ENCODE measurements at places on chromosomes 3 and 15.

DNA sequence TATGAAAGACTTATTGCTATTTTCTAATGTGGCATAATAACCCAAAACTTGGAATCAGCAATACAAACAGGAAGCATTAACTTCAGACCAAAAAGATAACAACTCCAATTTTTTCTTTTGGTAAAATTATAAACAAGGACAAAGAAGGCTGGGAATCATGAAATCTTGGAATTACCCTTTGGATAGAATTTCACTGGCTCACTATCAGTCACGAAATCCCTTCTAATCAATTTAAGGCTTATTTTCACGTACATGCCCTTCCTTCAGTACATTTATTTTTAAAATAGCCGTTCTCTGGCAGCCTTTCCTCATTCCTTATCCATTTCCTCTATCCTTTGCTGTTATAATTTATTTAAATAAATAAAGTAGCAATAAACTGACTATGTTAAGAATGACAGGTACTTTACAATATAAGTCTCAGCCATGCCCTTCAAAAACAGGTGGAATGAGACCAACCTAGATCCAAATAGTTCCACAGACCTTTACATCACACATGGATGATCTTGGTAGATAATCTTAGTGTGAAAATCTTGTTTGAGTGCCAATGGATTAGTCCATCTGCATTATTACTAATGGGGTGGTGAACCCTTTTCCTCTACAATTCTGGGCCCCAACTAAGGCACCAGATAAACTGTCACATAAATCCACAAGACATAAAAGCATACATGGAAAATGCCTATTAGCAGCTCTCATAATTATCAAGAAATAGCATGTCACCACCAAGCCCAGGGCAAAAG, 38.9 kb downstream of the ABI3BP start:
- DNase-seq = no peak

- DNase-seq = no peak
These were observed 460.3 kb upstream of the WNT5A start for GRCh38 chr3:55947406-55947805.

- no peak for DNase-seq
These were observed 4.7 kb upstream of the THSD4 start for GRCh38 chr15:71110405-71111180.

GRCh38 chr3:60308808-60309207, 942.4 kb downstream of the FHIT start:
- no peak for DNase-seq

DNA sequence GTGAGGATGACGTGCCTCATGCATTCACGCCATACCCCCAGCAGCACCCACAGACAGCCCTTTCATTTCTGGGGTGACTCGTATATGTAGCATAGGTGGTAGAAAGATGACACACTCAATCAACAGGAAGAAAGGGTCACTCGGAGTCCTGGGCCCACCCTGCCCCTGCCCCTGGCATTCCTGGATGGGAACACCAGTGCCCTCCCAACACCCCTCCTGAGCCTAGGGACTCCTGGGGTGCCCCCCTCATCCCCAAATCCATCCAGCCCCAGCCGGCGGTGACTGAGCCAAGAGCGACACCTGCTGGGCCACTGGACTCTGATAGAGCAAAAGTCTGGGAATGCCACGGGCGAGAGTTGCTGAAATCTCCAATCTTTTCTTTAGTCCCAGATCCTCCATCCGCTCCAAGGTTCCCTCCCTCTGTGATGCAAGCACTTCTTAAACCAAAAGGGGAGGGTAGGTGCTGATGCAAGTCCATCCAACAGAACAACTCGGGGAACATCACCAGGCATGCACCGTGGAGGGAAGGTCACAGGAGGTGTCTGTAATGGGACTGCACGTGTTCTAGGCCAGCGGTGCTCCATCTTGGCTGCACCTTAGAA, 31.1 kb downstream of the ACAN start:
- DNase-seq = peak; percentile 63

DNA sequence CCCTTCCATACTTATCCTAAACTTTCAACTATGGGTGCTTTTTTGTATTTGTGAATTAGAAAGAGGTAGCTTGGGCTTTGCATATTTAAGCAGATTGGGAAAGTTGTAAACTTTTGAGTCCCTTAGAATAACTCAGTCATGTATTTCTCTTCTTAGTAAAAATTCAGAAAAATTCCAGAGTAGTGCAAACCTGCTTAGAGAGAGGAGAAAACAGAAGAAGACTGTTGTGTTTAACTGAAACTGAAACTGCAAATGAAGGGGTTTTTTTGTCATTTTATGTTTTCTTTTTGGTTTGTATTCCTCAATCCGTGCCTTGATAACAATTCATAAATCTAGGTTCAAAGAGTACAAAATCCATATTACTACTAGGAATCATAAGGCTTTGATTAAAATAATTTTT, 31.3 kb downstream of the CD200 start:
- no peak for DNase-seq

- DNase-seq = no peak
These were observed 117.1 kb downstream of the TPRA1 start for GRCh38 chr3:127473244-127474024.

GRCh38 chr3:154095832-154096421, 25.3 kb upstream of the ARHGEF26 start:
- DNase-seq = no peak

DNA sequence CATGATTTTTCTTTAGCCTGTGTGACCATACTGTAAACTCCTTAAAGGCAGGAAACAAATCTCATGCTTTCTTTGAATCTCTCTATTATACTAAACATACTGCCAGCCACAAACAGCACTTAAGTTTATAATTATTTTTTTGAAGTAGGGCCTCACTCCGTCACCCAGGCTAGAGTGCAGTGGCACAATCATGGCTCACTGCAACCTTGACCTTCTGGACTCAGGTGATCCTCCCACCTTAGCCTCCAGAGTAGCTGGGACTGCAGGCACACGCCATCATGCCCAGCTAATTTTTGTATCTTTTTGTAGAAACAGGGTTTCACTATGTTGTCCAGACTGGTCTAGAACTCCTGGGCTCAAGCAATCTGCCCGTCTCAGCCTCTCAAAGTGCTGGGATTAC, 14.5 kb upstream of the SLITRK3 start:
- DNase-seq = no peak

DNA sequence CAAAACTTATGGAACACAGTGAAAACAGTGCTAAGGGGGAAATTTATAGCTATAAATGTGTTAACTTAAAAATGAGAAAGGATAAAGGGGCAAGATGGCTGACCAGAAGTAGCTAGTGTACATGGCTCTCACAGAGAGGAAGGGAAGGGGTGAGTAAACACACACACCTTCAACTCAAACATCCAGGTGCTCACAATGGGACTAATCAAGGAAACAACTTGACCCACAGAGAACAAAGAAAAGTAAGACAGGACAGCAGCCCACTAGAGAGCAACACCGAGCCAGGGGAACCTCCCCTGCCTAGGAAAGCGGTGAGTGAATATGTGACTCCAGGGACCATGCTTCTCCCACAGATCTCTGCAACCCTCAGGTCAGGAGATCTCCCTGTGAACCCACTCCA, 85.0 kb upstream of the UBP1 start:
- DNase-seq = no peak

- DNase-seq = no peak
These were observed 14.3 kb downstream of the KLHL6 start for GRCh38 chr3:183541235-183541655.

DNA sequence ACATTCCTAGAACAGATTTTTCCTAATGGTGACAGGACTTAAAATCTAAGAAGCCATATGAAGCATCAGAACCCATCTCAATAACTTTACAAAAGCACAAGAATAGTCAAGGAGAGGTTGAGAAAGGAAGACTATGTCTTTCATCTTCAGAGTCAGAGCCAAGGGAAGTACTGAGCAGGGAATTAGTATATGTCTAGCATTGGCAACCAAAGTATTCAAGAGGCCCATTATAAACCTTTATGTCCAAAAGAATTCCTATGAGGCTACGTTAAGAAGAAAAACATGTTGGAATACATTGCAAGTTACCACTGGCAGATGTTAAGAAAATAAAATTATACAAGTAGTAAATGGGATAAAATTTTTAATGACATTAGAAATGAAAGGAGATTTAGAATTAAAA, 150.5 kb downstream of the MAGI1 start:
- no peak for DNase-seq

GRCh38 chr3:141067206-141067974, 16.2 kb downstream of the SPSB4 start:
- no peak for DNase-seq

GRCh38 chr15:77632534-77633133, at the start of gene LINGO1:
Gene LINGO1, minus strand, starts transcription at chr15:77632912. Its CDS starts 597 bp downstream, at chr15:77632315.
- no peak for DNase-seq

DNA sequence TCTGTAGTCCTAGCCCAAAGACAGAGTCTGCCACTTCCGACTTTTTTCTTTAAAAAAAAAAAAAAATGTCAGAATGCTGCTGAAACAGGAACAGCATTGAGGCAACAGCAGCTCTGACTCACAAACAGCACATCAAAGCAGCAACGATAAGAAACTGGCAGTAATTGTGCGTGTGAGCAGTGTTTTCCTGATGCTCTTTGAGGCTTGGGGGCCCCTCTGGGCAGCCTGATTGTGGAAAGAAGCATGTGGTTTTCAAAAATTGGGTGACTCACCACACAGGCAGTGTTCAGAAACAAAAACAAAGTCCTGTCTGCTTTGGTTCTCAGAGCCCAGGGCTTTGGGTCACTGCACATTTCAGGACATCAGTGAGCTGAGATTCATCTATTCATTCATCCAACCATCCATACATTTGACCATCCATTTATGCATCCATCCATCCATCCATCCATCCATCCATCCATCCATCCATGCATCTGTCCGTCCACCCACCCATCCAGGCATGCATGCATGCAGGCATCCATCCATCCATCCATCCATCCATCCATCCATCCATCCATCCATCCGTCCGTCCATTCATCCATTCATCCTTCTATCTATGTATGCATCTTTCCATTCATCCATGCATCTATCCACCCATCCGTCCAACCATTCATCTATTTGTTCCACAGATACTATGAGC, 308.4 kb downstream of the RPLP1 start:
- DNase-seq = peak; percentile 98

DNA sequence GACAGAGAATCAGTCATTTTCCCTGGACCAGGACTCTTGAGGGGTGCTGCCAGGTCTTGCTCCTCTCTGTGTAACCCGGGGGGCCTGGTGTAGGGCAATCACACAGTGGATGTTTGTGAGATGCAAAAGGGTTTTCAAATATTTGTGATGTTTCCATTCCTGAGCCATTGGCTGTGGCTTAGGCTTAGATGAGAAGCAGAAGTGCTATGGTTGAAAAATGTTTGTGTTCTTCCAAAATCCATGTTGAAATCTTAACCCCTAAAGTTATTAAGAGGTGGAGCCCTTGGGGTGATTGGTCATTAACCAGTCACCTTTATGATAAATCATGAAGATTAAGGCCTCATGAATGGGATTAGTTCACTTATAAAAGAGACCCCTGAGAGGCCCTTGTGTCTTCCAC, 36.5 kb downstream of the CORO2B start:
- no peak for DNase-seq

- DNase-seq = no peak
These were observed 1001.3 kb downstream of the PLOD2 start for GRCh38 chr3:145159640-145160039.

DNA sequence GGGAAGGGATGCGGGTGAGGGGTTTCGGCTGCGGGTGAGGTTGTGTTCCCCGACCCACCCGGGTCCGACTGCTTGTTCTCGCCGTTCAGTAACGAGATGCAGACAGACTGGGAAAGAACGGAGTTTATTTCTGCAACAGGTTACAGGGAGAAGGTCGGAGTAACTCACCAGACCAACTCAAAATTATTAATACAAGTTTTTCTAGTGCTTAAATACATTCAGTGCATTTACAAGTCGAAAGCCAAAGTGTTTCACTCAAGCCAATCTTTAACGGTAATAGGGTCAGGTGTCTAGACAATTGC, 492 bp upstream of the HIGD1A start:
- DNase-seq = no peak

DNA sequence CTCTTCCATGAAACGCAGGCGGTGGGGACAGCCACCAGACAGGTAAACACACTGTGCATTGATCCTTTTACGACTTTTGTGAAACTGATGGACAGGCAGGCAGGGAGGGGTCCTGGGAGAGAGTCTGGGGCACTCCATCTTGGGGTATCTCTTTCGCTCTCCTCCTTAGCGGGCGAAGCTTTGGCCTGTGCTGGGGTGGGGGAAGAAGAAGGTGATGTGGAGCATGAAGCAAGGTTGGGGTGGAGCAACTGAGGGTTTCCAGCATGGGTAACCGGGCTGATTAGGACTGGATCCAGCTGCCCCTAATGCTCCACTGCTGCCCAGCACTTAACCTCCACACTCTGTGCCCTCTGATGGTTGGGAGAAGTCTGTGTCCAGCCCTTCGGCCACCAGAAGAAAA, 25.6 kb downstream of the MUC20 start:
- no peak for DNase-seq

DNA sequence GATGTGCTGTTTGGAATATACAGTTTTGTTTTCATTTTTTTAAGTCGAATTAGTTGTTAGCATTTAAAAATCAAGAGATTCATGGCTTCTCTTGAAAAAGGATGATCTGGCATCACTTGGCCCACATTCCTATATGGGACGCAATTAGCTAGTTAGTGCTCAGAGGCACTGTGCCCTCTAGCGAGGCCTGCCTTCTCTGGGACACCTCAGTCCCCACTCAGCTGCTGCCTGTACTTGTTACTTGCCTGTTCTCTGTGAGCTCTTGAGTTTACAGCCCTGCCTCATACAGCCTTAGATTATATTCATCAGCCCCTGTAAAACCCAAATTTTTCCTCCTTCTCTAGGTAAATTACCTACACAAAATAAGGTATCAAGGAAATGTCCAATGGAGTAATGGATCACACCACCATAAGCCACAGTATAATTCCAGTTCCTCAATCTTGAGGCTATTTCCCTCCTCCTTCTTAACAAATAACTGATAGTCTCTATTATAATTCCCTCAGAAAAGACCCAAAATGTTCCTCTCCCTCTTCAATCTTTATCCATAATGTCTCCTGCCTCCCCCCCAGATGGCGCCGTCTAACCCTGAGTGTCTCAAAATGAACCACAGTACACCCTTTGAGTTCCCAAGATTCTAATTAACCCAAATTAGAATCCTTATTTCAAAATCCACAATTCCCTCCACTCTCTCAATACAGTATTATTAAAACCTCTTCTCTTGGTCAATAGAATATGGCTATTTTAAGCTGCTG, 2.7 kb downstream of the ZMAT3 start:
- DNase-seq = peak; percentile 33

- DNase-seq = no peak
These were observed 15.7 kb upstream of the CFAP161 start for GRCh38 chr15:81118361-81118760.

DNA sequence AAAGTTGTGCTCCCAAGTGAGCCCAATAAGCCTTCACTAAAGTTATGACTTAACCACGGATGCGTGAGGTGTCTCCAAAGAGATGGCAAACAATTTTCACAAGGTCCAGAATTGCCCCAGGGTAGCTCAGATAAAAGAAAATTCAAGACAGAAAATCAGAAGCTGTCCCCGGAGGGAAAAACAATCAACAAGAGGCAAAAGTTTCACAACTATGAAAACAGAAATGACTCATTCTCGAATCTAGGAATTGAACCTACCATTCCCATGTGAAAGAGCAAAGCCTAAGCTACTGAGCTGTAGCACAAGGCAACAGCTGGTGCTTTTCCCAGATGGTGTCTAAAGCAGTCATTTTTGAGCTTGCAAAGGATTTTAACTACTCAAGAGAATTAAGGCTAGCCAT, 33.5 kb upstream of the MKRN3 start:
- DNase-seq = peak; percentile 5

- DNase-seq = no peak
These were observed 20.5 kb upstream of the SELENOT start for GRCh38 chr3:150582620-150583019.

- DNase-seq = no peak
These were observed 420.5 kb upstream of the ONECUT1 start for GRCh38 chr15:53210653-53211052.

GRCh38 chr3:71926616-71927015, 141.7 kb upstream of the PROK2 start:
- DNase-seq = no peak

Data from HT1080 (cell line).